ENCODE measurements at places on chromosomes 5 and 9.

DNA sequence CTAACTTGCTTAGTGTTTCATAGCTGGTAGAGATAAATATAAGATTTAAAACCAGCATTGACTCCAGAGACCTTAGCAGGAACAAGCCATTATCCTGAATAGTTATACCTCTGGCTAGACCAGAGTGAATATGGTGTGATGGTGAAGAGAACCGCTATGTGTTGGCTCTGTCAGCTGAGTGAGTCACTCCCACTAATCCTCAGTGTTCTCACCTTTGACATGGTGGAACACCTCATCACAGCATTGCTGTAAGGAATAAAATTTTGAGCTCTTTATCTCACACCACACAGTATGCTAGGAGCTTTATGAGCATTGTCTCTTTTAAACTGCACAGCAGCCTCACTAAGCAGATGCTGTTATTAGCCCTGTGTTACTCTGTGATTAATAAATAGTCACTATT, 90.7 kb upstream of the DHFR start:
- no peak for DNase-seq

DNA sequence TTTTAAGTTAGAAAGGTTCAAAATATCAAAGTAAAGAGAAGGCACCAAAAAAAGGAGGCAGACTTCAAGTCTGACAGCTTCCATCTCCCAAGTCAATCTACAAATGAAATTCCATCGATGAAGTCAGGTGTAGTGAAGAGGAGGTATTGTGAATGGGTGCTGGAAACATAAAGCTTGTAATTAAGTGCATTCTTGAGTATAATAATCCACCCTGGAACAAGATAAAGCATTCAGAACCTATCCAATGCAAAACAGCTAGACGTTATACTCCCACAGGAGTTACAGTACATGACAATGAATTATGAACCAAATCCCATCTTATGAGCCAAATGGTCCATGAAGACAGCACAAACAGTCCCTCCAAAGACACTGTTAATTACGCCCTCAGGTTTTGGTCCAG, 22.3 kb downstream of the BNC2 start:
- no peak for DNase-seq

DNA sequence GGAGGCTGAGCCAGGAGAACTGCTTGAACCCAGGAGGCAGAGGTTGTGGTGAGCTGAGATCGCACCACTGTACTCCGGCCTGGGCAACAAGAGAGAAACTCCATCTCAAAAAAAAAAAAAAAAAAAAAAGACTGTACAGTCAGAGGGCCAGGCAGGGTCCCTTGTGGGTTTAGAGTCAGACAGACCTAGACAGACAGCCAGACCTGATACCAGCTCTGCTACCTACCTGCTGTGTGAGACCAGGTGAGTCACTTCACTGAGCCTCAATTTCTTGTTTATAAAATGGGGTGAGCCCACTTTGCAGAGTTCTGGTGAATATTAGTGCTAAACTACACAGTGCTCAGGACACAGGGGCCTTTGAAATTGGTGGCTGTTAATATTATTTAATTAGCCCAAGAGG, 19.7 kb downstream of the TRIM14 start:
- DNase-seq = peak; percentile 69

DNA sequence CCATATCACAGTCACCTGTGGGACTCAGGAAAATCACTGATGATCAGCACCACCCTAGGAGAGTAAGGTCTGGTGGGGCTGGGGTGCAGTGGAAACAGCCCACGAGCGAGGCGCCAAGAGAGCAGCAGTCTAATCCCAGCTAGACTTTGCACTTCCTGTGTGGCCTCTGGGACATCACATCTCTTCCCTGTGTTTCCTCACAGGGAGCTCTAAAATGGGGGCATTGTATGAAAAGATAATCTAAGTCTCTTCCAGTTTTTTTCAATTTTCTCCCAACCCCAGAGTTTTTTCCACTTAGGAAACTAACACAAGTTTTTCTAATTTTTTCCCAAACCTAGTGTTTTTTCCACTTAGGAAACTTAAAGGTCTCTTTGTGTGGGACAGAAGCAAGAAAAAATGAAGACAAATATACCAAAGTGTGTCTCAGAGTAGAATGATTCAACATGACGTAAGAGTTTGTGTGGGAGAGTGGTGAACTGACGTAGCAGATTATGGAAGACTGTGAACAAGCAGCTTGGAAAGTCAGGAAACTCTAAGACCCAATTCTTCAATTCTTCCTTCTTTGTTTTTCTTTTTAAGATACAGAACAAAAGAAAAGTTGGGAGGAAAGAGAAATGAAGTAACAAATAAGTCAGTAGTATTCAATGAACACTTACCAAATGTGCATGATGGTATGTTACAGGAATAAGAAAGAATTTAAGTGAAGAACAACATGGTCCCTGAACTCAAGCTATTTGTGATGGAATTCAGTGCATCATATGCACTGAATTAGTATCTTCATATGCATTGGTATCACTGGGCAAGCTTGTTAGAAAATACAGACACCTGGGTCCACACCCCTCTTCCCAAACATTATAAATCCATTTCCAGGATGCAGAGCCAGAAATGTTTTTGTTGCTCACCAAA, 51.3 kb downstream of the LHFPL2 start:
- no peak for DNase-seq

DNA sequence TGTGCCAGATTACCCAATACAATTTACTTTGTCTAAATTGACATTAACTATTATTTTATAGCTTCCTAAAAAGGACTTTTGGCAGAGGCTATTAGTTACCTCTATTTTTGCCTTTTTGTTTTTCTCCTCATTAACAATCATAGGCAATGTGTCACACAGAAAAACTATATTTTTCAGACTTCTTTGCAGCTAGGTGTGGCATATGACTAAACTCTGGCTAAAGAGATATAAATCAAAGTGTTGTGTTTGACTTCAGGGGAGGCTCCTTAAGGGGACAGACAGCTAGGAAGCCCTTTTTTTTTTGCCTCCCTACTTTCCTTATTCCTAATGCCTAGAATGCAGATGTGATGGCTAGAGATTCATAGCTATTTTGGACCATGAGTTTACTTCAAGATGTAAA, 19.7 kb upstream of the GCNT4 start:
- no peak for DNase-seq
